Activated B cell treated with CpG ODN at 0.5 μM for 24 hours (primary cell): ENCODE measurements at places on chromosomes 3 and 15. TPM values are rescaled to one million over a fixed set of nuclear protein-coding genes. Genes with fewer than 3 reads are reported as not detected.

DNA sequence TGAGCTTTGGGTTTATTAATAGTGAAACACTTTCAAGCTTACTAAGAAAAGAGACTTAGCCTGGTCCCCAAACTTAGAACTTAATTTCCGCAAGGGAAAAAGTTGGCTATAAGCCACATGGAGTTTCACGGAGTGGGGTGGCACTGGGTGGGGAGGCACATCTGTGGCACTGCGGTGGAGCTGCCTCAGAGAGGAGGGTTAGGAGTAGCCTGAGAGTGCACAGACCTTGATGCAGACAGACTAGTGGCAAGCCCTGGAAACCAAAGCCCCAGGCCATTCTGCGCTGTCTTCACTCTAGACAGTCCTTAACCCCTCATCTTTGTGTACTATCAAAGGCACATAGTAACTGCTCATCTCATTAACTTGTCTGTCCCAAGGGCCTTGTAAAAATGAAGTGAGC, 22.0 kb downstream of the CXCR6 start:
- H3K36me3 ChIP-seq, result peaks cover 95% of the 10 kb centered on the region
- no peak overlapping the region for H3K27ac ChIP-seq
- peaks cover 12% of the 10 kb centered on the region for H3K4me1 ChIP-seq
- H3K27me3 ChIP-seq, result no peaks in the 10 kb centered on the region
- DNase-seq, result no peak

SST gene
- not detected in 2 replicates for total RNA-seq

RTP3 gene
- not detected in 2 replicates for total RNA-seq

DNA sequence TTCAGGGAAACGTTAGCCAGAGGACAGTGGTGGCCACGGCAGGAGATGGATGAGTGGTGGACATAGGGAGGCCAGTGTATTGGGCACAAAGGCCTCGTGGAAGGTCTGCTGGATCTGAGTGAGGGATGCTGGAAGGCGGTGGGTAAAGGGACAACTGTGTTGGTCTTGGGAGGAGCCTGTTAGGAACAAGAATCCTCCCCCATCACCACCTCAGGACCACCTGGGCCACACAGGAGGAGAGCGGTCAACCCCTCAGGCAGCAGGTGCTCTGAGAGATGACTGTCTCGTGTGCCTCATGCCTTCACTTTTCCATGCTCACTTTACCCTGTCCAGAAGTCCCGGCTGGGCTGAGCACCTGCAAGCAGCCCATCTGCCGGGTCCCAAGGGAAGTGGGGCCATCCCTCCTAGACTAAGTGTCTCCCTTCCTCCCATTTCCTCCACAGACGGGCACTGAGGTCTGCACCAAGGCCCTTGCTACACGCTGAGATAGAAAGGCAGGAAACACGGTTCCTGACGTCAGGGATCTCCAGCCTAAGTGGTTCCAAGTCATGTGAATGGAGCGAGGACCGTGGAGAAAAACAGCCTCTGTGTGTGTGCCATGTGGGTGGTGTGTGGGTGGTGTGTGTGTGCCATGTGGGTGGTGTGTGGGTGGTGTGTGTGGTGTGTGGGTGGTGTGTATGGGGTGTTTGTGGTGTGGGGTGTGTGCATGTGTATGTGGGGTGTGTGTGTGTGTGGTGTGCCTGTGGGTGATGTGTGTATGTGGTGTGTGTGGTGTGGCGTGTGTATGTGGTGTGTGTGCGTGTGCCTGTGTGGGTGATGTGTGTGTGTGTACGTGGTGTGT, 47.8 kb upstream of the CTSH start:
- H3K36me3 ChIP-seq, result peaks cover 3% of the 10 kb centered on the region
- H3K4me1 ChIP-seq, result peaks cover 26% of the 10 kb centered on the region
- no peaks in the 10 kb centered on the region for H3K27me3 ChIP-seq
- H3K4me3 ChIP-seq, result no peak overlapping the region

DNA sequence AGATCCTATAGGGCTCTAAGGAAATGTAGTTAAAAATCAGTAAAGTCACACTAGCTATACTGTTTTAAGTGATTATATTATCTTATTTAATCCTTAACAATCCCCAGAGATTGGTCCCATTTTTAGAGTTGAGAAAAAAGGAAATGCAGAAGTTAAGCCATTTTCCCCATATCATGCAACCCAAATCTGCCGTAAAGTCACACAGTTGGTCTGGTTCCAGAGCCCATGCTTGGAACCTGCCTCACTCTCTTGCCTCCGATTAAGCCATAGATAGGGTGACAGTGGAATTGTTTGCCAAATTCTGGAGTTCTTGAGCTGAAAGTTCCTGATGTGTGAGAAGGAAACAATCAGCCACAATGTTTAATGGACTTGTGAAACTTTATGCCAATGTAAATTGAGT, 2.3 kb upstream of the P2RY13 start:
- H3K27me3 ChIP-seq, result no peaks in the 10 kb centered on the region
- no peak for DNase-seq
- peaks cover 24% of the 10 kb centered on the region for H3K4me1 ChIP-seq
- no peak overlapping the region for H3K4me3 ChIP-seq

DNA sequence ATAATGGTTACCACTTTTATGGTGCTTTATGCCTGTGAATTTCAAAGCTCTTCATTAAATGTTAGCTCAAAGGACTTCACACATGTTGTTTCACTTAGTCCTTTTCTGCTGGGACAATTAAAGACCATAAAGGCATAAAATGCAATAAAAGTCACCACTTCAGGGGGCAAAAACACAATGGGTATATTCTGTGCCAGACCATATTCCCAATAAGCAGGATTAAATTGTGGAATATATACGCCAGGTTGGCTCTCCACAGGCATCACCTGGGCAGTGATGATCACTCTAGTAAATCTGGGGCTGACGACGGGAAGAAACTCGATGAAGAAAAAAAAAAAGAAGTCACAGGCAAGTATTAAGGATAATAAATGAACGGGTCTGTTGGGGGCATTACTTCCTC, 370.2 kb upstream of the CNTN4 start:
- no peak overlapping the region for H3K4me3 ChIP-seq
- no peaks in the 10 kb centered on the region for H3K27me3 ChIP-seq
- no peak for DNase-seq

FOXB1 gene
- total RNA-seq, result not detected in 2 replicates

DNA sequence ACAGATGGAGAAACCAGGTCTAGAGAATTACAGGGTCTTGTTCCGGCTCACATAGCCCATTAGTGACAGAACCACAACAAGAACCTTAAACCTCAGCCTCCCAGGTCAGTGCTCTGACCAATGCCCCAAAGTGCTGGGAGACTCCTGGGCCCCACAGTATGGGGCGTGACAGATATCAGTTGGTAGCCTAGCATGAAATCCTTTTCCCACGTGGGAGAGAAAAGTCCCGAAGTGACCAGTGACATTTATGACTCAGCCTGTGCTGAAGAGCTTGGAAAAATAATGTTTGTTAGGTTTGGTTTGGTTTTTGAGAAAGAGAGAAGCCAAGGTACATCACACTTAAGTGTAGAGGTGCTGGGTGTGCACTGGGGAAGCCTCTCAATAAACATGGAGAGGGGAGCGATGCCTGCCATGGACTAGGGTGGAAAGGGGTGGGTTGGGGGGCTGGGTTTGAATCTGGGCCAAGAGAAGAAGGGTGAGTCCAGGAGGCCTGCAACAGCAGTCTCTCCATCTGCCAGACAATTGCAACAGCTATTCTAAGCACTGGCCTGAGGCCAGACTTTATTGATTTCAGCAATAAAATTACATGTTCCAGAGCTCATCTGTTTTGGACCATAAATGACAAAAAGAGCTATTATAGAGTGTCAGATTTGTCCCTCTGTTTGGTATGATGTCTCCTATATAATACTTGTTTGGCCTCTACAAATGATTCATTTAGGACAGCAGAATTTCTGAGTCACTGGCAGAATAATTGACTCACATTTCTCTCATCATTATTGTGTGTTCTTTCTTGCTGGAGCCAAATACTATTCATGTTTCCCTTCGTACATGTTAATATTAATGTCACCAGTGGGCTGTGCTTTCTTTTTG, 43.4 kb downstream of the C2CD4A start:
- no peak for DNase-seq
- H3K4me1 ChIP-seq, result no peaks in the 10 kb centered on the region
- H3K27ac ChIP-seq, result no peak overlapping the region
- H3K27me3 ChIP-seq, result peaks cover 17% of the 10 kb centered on the region

DNA sequence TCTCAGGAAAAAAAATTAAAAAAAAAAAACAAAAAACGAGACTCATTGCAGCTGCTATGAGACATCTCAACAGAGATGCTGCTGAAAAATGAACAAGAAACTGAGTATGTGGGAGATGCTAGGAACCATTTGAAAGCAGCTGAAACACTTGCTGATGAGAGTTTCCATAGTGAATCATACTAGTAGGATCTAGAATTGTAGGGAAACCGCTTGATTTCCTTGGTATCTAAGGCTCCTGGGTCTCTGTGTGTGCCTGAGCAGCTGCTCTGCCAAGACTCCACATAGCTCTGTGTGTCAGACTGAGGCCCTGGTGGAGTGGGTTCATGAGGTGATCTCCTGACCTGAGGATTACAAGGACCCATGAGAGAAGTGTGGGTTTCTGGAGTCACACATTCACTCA, 313.4 kb upstream of the NECTIN3 start:
- no peaks in the 10 kb centered on the region for H3K36me3 ChIP-seq
- H3K4me1 ChIP-seq, result no peaks in the 10 kb centered on the region
- H3K27ac ChIP-seq, result no peak overlapping the region
- DNase-seq, result no peak
- no peaks in the 10 kb centered on the region for H3K27me3 ChIP-seq
- no peak overlapping the region for H3K4me3 ChIP-seq

DLEC1 gene
- 0.10 and 0.11 TPM in 2 replicates for total RNA-seq

DNA sequence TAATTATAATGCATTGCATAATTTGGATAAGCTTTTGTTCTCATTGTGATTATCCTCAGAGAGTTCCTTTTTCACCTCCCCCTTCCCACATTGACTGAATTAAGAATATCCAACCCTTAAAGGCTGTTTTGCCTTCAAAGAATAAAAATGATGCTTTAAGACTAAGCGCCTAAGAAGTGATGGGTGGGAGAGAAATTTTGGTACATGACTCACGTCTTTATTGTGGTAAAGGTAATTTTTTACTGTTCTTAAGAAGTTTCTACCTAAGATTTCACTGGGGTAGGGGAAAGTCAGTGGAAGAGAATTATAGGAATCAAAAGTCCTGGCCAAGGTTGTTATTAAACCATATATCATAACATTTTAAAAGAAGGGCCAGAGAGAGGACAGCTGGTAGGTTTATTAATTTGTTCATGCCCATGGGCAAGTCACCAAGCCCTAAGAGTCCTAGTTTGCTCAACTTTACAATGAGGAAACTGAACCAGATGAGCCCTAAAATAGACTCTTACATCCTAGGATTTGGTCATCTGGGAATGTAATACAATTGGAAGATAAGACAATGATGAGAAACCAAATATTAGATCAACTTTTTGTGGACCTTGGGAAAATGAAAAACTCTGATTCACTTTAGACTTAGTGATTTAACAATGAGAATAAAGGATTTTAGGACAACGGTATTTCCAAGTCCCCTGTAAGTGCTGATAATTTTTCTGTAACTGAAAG, 101.1 kb upstream of the RASGRP1 start:
- H3K4me3 ChIP-seq, result no peak overlapping the region
- no peaks in the 10 kb centered on the region for H3K36me3 ChIP-seq
- H3K27me3 ChIP-seq, result no peaks in the 10 kb centered on the region
- no peak overlapping the region for H3K27ac ChIP-seq
- DNase-seq, result no peak
